ENCODE measurements at places on chromosomes 2 and 18.

- DNase-seq: no peak
Observed at GRCh38 chr2:233815861-233816260, 37.7 kb downstream of the MROH2A start.

DNA sequence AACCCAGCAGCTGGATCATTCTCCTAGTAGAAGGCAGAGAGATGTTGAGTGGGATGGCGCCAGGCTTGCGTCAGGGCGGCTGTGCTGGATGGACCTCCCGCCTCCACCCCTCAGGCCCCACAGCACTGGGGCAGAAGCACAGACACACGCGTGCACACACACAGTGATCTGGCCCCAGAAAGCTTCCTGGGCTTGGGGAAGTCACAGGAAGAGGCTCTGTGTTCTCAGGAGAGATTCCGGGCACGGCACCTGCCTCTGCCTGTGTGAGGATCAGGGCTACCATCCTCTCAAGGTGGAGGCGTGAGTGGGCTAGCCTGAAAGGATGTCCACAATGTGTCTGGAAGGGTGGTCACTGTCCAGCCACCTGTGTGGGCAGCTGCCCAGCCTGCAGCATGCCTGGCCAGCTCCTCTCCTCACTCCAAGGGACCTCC lies 229.8 kb upstream of the HS6ST1 start:
- no peak for DNase-seq

GRCh38 chr2:129699781-129700573 lies 279.5 kb upstream of the RAB6C start:
- DNase-seq: no peak

- DNase-seq: no peak
Observed at GRCh38 chr18:48904091-48904490, 46.7 kb downstream of the SMAD7 start.

GRCh38 chr2:104127049-104127770 lies 726.7 kb upstream of the POU3F3 start:
- no peak for DNase-seq

DNA sequence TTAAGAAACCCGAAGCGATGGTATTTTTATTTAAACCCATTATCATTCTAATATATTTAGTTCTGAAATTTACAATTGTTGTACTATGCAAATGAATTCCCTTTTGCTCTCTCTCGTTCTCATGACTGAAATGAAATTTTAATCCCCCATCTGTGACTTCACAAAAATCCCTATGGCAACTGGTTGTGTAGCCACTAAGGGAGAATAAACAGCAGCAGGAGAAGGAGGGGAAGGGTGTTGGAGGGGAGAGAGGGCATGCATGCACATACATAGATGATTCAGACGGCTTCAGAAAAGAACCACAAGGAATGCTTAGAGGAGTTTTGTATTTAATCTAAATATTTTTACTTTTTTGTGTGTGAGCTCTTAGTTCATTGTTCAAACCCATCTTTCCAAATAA lies 36.8 kb downstream of the CPS1 start:
- no peak for DNase-seq

- peak; percentile 21 for DNase-seq
Observed at GRCh38 chr2:97995026-97995733, 568 bp downstream of the TMEM131 start.

GRCh38 chr2:7966032-7966431 lies 715.8 kb upstream of the ID2 start:
- DNase-seq: no peak

GRCh38 chr2:96687711-96688640 lies 45.4 kb downstream of the FER1L5 start:
- no peak for DNase-seq
